ENCODE measurements at places on chromosomes 1 and 21.

DNA sequence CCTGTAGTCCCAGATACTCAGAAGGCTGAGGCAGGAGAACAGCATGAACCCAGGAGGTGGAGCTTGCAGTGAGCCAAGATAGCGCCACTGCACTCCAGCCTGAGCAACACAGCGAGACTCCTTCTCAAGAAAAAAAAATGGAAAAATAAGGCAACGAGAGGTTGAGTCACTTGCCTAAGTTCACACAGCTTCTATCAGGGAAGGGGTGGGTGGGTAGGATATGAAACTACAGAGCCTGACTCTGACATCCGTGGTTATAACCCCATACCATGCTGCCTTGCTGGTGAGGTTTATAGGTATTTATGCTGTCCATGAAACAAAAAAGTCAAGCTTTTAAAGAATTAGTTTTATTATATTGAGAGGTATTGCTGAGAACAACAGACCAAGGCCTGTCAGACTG lies 61.5 kb upstream of the RAB4A start:
- DNase-seq, result no peak

DNA sequence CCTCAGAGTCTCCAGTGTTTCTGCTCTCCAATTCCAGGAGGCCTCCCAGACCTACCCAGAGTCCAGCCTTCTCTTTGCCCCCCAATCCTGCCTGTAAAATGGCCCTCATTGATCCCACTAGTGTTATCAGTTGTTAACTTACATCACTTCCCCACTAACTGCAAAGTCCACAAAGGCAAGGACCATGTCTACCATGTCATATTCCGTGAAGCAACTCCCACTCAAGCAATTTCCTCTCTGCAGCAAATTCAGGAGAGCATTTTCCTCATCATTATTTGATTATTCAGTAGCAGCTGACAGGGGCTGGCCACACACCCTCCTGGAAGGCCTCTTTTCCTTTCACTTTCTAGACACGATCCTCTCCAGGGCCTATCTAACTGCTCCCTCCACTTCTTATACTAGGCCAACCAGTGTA lies 153.5 kb downstream of the RERE start:
- no peak for DNase-seq

DNA sequence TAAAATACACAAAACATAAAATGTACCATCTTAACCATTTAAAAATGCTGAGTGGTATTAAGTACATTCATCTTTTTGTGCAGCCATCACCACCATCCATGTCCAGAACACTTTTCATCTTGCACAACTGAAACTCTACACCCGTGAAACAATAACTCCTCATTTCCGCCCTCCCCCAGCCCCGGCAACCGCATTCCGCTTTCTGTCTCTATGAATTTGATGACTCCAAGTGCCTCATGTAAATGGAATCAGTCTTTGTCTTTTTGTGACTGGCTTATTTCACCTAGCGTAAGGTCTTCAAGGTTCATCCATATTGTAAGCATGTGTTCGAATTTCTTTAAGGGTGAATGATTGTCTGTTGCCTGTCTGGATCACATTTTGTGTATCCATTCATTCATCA lies 37.2 kb downstream of the SCCPDH start:
- DNase-seq, result no peak

DNA sequence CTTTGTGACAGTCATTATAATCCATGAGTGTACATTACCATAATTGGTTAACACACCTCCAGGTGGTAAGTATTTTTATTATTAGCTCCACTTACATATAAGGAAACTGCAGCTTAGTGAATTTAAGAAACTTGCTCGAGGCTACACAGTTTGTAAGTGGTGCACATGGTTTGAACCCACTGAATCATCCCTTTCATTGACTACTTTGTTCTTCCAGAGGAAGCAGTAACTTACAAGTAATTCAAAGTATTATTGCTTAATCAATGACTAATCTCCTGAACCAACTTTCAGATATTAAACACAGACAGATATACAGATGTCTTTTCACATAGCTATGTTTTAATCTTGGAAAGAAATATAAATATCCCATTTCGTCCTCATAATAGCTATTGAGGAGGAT lies 18.7 kb upstream of the CLDN8 start:
- DNase-seq, result no peak

DNA sequence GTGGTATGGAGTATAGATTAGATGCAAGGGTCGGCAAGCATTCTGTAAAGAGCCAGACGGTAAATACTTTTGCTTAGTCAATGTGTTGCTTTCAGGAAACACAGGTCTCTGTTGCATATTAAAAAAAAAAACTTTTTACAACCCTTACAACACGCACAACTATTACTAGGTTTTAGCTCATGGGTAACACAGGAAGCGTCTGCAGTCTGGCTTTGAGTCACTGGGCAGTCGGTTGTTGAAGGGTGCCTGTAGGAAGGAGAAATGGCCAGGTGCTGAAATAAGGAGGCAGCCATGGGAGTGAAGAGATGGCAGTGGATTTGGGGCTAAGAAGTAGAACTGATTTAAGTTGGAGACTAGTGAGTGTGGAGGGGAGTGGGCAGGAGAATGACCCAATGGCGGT lies 192.1 kb downstream of the KCNJ6 start:
- no peak for DNase-seq

- DNase-seq, result no peak
These were observed 576 bp downstream of the ZFP69 start for GRCh38 chr1:40477678-40478053.

- no peak for DNase-seq
These were observed 135.1 kb upstream of the F3 start for GRCh38 chr1:94676686-94677085.

Data from NCI-H187 treated with DMSO at 0.1 percent for 48 hours (cell line).